Nucleus accumbens (tissue), 56 donors: ENCODE measurements at places on chromosomes 3 and 15.

- DNase-seq, result no peak
Observed at GRCh38 chr15:69760890-69761568, 308.4 kb downstream of the RPLP1 start.

GRCh38 chr15:57376696-57377477 is 582 bp downstream of the CGNL1 start:
- no peak for DNase-seq

- DNase-seq, result no peak
Observed at GRCh38 chr3:14467814-14468620, 65.6 kb downstream of the SLC6A6 start.

DNA sequence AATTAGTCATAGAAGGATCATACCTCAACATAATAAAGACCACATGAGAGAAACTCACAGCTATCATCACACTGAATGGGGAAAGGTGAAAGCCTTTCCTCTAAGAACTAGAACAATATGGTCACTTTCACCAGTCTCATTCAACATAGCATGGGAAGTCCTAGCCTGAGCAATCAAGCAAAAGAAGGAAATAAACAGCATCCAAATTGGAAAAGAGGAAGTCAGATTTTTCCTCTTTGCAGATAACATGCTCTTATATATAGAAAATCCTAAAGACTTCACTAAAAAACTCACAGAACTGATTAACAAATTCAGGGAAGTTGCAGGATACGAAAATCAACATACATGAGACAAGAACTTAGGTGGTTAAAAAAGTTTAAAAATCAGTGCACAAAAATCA is 24.7 kb downstream of the MAP3K13 start:
- DNase-seq, result no peak

GRCh38 chr15:76844096-76844495 is 61.0 kb downstream of the SCAPER start:
- no peak for DNase-seq

GRCh38 chr15:100123611-100124010 is 218.2 kb downstream of the ADAMTS17 start:
- no peak for DNase-seq

DNA sequence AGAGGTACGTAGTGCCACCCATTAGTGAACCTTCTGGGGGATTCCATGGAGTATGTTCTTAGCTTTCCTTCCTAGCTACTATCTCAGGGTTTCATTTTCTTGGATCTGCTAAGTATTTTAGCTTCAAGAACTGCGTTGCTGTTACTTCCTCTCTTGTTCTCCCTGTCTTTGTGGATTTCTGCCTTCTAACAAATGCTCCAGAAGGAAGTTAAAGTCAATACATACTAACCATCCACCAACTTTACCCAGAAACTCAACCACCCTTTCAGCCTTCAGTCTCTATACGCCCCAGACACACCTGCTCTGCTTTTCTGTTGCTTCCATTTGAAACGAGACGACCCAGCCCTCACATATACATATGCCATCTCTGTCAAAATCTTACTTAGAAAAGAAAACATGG is 2.4 kb upstream of the KLF13 start:
- DNase-seq, result no peak

GRCh38 chr3:47008234-47008796 is 28.8 kb downstream of the NBEAL2 start:
- no peak for DNase-seq

DNA sequence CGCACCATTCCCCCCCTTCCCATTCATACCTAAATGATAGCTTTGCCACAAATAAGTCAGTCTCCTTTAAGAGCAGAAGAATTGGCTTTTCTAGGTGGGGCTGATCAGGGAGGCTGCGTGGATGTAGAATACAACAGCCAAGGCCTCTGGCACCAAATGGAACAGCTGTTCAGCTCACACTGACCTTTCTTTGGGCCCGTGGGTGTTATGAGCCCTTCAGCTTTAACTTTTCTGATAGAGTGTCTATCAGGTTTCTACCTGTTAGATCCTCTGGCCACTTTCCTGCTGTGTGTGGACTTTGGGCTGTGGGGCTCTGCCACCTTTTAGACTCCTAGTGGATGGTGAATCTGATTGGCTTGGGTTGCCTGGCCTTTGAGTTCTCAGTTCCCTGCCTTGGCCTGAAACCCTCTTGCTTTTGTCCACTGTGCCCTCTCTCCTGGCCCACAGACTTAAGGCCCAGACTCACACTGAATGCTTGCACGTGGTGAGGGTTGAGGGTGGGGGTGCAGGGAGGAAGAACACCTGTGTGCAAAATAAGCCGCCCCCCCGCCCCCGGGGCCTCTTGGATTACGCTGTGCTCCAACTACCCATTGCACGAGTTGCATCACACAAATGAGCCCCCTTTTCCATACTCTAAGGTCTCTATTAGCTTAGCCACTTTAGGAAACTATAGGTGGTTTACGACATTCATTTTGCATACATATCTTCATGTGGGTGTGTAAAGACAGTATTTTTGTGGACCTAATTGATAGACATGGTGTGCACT is 1.3 kb upstream of the RFX7 start:
- DNase-seq, result no peak

DNA sequence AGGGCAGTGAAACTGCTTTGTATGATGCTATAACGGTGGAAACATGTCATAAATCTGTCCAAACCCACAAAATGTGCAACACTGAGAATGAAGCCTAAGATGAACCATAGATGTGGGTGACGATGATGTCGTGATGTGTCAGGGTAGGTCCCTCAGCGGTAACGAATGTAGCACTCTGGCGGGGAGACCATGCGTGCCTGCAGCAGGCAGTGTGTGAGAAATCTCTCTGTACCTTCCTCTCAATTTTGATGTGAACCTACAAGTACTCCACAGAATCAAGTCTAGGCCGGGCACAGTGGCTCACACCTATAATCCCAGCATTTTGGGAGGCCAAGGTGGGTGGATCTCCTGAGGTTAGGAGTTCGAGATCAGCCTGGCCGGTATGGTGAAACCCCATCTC is 268.2 kb upstream of the LYSMD4 start:
- DNase-seq, result no peak

GRCh38 chr3:158053386-158053785 is 52.8 kb downstream of the SHOX2 start:
- DNase-seq, result no peak
